ENCODE measurements at places on chromosomes 6 and 20.

GRCh38 chr6:129475477-129476247 is 234.3 kb downstream of the ARHGAP18 start:
- no peak for DNase-seq

DNA sequence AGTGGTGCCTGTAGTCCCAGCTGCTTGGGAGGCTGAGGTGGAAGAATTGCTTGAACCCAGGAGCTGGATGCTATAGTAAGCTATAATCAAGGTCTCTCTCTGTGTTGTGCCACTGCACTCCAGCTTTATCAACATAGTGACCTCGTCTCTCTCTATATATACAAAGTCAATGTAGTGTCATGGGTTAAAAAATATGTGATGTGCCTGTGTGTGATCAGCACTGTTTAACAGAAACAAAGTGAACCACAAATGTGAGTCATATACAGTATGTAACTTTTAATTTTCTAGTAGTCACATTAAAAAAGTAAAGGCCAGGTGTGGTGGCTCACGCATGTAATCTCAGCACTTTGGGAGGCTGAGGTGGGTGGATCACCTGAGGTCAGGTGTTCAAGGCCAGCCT is 85.3 kb upstream of the RNF24 start:
- DNase-seq: no peak

- DNase-seq: no peak
Observed at GRCh38 chr6:142879076-142879475, 65.9 kb downstream of the HIVEP2 start.

GRCh38 chr6:45127185-45127584 is 200.9 kb upstream of the RUNX2 start:
- DNase-seq: no peak

DNA sequence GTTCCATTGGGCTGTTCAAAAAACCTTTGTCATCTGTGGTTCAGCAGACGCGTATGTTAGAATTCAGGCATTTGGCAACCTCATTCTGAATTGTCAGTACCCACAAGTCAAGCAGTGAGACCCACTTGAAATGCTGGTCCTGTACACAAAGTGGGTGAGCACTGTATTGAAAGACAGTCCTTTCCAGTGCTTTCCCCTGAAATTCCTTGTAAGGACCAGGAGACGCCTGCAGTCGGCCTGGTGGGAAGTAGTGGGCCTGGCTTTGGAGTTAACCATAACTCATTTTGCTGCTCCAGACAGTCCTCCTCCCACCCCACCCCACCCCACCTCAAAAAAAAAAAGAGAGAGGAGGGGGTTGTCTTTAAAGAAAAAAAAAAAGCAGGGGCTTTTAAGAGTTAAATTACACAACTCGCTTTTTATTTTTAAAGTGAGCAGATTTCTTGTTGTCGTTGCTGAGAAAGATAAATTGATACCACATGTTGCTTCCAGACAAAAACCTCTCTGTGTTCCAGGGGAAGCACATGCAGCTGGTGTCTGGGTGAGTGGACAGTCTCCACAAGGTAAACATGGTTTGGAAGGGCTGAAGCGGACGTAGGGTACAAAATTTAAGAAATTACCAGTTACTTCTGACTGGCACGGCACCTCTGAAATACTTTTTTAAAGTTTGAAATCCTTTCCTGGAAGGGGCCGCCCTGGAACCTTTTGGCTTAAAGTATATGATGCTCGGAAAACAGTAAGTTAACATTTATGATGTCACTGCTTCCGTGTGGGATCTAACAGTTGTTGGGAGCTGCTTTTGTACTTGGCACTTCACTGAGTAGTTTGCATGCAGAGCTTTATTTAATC is 95.3 kb downstream of the FOXO3 start:
- no peak for DNase-seq

GRCh38 chr20:4491643-4492042 is 230.1 kb upstream of the PRND start:
- DNase-seq: no peak

DNA sequence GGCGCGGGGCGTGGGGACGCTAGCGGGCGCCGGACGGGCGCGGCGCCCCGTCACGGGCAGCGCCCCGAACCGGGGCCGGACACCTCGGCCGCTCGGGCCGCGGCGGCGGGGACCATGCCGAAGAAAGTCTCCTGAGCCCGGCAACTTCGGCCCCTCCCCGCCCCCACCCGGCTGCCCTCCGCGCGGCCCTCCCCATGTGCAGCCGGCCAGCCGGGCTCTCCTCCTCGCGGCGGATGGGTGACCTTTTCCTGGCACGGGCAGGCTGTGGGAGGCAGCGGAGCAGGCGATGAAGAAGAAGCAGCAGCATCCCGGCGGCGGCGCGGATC is 278 bp downstream of the UST start:
- DNase-seq: peak; percentile 45

GRCh38 chr6:51299621-51300380 is 481.1 kb downstream of the TFAP2B start:
- DNase-seq: no peak

DNA sequence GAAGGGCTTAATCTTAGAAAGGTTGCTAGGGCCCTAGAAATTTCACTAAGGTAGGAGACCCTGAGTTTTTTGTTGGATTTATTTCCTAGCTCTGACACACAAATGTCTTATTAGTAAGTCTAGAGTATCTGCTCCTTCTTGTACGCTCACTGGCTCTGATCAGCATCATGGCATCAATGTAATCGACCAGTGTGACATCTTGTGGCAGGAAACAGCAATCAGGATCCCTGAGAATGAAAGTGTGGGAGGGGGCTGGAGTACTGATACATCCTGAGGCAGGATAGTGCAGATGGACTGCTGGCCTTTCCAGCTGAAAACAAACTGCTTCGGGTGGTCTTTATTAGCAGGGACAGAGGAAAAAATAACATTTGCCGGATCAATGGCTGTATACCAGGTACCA is 10.0 kb upstream of the CST7 start:
- DNase-seq: no peak

- no peak for DNase-seq
Observed at GRCh38 chr6:46284475-46284874, 113.7 kb upstream of the ENPP5 start.

DNA sequence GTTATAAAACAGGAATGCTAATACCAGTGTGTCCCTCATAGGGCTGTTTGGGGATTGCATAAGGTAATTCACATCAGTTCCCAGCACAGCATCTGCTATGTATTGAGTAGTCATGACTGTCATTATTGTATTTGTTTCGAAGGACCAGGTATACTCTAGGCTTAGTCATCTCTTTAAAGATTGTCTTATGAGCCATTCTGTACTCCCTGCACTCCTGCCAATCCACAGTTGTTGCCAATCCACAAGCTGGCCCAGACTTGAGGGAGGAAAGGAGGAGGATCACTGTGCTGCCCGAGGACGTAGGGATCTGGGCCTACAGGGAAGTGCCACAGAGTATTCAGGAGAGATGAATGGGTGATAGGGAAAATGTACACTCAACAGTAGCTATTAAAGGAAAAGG is 113.0 kb upstream of the TIAM2 start:
- no peak for DNase-seq

GRCh38 chr6:168371185-168371584 is 51.6 kb upstream of the DACT2 start:
- DNase-seq: no peak

DNA sequence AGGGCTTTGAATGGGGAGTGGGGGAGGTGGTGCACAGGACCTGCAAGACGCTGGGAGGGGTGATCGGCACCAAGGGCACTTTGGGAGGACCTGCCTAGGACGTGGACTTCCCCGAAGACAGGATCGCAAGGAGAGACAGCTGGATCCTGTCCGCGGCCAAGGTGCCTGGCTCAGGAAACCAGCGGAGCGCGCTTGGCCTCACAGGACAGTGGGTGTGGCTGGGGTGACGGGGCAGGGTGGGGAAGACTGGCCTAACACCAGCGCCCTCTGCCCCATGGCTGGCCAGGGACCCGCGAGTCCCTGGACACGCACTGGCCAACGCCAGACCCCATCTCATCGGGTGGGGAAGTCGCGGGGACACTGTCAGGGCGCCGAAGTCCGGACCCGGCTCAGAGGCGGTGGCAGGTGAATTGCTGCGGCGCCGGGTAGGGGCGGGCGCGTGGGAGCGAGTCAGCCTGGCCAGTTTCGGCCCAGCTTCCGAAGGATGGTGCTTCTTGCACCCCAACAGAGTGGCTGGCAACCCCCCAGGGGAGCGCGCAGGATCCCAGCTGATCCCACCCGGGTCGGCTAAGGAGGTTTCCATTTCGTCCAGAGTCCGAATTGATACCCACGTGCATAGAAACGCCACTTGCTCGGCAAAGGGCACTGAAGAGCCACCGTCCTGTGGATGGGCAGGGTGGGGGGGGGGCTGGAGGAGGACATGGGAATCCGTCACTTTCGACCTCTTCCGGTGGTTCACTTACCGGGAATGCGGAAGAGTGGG is 785 bp upstream of the THBD start:
- no peak for DNase-seq

All from activated CD4-positive, CD25-positive, alpha-beta regulatory T cell treated with anti-CD3 and anti-CD28 coated beads, Interleukin-2, amount 50 U/mL, for 72 hours (primary cell).